NCI-H2107 (cell line): ENCODE measurements at places on chromosomes 3 and 15.

DNA sequence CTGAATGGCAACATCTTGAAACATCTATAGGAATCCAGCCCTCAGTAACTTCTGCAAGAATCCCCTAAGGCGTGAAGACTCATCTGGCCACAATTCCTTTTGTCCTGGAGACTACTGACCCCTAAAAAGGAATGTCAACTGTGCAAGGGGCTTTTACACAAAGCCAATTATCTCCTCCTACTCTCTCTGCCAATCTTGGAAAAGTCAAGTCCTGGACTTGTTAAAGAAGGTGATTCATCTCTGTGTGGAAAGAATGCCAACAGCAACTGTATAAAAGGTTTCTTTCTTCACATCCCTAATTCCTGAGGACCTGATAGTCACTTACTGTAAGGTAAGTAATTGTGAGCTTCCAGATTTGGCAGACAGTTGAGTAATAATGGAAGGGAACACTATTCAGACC is 22.3 kb downstream of the THRB start:
- no peak for DNase-seq

DNA sequence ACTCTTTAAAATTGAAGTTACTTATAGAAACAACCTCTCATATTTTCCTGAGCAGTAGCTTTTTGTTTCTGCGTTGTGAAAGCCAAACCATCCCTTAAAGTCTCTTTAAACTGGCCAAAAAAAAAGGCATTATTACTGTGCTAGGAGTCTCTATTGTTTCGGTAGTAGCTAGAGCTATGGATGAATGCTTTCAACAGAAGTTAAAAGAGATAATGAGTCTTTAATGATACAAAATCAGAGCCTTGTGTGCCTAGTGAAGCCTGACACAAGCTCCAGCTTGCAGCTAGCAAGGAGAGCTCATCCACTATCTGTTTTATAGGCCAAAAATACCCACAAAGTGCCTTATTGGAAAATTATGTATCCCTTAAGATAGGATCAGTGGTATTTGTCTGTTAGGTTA is 360.4 kb upstream of the CDIN1 start:
- no peak for DNase-seq

DNA sequence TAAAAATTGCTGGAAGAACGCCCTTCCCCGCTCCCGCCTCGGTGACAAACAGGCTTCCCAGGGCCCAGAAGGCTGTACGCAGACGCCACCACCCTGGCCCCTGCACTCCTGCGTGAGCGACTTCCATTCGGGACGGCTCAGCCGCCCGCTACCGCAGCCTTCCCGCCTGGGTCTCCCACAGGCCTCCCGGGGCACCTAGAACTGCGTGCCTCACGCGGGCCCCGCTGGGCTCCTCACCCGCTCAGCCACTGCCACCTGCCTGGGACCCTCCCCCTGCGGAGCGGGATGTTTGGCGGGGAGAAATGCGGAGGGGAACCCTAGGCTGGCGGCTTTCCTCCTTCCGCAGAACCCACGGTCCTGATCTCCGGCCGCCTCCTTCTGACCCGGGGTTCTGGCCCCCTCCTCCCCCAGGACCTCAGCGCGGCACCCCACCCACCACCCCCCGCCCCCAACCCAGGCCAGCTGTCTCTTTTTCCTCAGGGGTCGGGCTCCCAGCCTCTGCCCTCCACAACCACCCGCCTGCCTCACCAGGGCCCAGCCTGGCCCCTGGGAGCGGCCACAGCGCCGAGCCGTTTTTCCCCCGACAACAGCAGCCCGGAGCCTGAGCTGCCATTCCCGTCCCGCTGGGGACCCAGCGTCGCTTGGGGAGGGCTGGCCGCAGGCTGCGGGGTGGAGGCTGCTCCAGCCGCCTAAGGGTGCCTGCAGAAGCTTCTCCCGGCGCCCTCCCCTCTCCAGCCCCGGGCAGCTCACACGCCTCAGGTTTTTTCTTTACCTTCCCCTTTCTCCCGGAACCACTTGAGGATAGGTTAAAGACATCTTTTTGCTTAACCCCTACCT is 27.6 kb upstream of the RAB7A start:
- peak; percentile 53 for DNase-seq

- DNase-seq, result no peak
Measured at GRCh38 chr3:118692416-118692815, 342.2 kb downstream of the IGSF11 start.

- peak; percentile 38 for DNase-seq
Measured at GRCh38 chr15:101013769-101014675, 94.9 kb downstream of the LRRK1 start.

DNA sequence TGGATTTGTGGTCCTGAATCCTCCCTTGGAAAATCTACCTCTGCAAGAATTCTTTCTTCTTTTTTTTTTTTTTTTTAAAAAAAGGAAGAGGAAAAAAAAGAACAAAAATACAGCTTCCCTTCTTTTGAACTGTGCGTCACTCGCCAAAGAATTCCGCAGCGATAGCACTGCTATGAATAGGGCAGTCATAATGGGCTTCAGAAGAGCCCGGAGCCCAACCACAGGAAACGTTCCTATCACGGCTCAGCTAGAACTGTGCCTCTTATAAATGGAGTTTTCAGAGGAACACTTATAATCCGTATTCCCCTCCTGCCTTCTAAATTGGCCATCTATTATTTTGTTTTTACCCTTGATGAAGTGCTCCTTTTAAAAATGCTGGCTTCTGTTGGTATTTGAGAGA is 227.7 kb downstream of the ADAMTS17 start:
- DNase-seq, result no peak

- no peak for DNase-seq
Measured at GRCh38 chr3:24589931-24590880, 95.6 kb upstream of the THRB start.

DNA sequence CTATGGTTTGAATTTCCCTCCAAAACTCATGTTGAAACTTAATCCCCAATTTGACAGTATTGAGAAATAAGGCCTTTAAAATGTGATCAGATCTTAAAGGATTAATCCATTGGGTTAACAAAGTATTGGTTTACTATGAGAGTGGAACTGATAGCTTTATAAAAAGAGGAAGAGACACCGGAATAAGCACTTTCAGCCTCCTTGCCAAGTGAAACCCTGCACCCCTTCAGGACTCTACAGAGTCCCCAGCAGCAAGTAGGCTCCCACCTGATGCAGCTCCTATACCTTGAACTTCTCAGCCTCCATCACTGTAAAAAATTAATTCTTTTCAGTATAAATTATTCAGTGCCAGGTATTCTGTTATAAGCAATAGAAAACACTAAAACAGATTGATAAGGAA is 348.3 kb downstream of the CGGBP1 start:
- no peak for DNase-seq

DNA sequence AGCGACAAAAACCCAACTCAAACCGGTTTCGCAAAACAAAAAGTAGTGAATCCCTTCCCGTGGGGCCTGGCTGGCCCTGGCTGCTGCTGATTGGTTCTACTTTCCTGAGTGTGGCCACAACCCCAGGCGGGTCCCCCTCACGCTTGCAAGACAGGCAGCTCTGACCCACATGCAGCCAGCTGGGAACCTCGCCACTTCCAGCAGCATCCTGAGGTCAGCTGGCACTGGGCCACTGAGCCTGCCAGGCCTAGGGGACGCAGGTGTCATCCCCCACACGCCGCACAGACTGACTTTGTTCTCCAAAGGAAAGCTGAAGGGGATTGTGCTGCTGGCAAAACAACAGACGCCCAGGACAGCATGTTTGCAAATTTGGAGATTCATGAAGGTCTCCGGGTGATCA is 111.1 kb downstream of the TPRA1 start:
- DNase-seq, result no peak

DNA sequence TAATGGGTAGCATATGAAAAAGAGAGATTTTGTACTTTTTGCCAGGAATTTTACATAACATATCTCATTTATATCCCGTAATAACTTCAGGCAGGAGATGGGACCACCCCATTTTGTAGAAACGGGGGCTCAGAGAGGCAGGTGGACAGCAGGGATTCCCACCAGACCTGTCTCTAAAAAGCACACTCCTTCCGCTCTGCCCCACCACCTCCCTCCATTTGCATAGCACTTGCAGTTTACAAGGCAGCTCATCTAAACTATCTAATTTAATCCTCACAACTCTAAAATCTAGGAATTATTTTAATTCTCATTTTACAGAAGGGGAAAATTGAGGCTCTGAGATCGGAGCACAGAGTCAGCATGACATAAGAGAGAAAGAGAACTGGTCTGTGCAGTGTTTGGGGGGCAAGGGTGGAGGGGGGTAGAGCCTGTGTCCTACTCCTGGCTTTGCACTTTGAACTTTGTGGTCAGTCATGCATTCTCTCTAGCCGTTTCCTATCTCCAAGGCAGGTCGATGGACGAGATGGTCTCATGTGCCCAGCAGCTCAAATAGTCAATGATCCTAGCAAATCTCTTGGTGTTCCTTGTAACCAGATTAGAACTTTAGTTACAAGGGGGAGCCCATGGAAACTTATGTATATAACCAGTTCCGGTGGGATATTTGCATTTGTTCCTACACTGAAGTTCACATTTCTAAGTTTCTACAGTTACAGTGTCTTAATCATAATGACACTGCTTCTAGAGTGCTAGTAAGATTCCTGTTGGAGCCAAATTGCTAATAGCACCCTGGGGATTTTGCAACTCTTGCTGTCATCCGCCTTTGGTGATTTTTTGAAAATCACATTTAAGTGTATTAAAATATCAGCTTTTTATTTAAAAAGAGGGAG is 18.6 kb downstream of the CRYGS start:
- DNase-seq, result no peak

GRCh38 chr15:45148076-45149059 is 18.6 kb downstream of the DUOX1 start:
- no peak for DNase-seq

DNA sequence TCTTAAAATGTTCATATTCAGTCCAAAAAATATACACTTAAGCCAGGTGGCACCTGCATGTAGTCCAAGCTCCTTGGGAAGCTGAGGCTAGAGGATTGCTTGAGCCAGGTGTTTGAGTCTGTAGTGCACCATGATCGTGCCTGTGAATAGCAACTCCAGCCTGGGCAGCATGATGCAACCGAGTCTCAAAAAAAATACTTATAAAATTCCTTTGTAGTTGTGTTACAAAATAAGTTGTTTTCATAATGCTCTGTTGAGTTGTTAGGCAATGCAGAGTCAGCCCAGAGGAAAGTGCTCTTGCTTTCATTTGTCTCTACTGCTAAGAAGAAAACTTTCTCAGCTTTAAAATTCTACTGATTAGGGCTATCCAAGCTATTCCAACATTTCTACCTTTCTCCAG is 442.8 kb upstream of the ARRDC4 start:
- DNase-seq, result no peak

DNA sequence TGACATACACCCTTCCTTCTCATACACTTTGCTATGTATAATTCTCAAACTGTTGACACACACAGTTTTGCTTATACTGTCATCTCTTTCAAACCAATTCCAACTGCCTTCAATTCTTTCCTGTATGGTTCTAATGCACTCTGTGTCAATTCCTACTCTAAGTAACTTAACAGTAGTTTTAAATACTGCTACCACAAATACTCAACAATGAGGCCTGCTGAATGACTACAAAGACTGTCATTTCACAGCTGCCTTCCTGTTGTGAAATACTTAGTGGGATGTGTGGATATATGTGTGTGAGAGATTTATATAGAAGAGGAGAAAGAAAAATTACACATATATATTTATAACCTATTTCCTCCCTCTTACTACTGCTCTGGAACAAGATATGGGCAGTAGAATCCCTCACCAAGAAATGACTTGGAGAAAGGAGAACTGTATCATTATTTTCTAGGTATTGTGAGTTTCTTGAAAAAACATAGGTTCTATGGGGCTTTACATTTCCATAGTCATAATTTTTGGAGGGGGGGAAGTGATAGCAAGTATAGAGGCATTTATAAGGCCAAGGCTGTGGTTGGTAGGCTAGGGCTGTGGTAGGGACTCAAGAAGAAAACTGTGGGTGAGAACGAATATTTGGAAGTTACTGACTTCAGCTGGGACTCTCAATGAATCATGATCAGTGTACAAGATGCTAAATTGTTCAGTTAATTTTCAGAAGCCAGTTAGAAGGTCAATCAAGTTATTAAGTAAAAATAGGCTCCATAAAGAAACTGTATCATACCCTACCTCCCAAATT is 88.7 kb downstream of the ANKRD28 start:
- no peak for DNase-seq

- DNase-seq, result no peak
Measured at GRCh38 chr3:47225310-47225906, 57.2 kb downstream of the KIF9 start.

DNA sequence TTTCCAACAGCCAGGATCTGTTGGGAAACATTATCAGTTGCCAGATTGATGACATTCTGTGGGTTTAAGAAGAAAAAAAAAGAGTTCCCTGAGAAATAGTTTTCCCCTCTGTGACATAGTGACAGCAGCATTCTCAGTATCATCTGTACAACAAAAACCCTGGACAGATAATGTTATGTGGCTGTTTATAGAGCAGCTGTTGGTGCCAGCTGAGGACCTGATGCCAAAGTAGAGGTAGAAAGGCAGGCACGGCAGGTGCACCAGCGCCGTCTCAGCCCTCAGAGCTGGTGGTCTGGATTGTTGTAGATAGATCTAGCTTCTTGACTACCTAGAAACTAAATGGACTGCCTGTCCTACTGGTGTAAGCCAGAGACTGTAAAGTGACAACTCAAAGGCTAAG is 56.2 kb upstream of the FILIP1L start:
- DNase-seq, result no peak

DNA sequence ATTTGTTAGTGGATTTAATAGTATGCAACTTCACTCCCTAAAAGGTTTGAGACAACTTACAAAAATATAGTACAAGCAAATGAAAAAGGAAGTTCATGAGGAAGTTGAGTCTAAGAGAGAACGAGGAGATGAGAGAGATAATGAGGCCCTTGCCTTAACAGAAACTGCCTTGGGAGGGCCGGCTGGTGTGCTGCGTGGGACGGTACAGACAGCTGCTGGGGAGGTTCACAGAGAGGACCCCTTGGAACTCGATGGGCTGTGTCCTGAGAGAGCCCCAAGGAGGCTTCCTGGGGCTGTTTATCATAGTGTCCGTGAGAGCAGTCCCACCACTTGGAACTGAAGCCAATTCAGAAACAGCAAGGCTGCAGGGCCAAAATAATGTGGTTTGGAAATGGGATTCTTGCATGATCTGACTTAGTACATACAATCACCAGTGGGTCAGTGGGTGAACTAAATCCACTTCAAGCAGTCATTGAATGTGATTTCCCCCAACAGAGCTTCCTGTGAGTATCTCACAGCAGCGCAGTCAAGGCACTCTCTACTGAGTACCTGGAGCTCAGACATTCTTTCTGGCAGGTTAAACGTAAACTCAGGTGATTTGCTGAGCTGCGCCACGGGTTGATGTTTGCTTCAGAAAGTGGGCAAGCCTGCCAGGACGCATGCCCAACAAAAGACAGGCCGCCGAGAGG is 90.8 kb downstream of the CRTC3 start:
- DNase-seq, result no peak

GRCh38 chr15:73265536-73266153 is 103.1 kb downstream of the HCN4 start:
- no peak for DNase-seq

GRCh38 chr15:67201136-67201535 is 53.3 kb downstream of the AAGAB start:
- DNase-seq, result no peak
